Osteoblast (primary cell): ENCODE measurements at places on chromosomes 13 and 19. TPM values are rescaled to one million over a fixed set of nuclear protein-coding genes. Genes with fewer than 3 reads are reported as not detected.

SYNGR4 gene
- total RNA-seq: not detected in 2 replicates

DNA sequence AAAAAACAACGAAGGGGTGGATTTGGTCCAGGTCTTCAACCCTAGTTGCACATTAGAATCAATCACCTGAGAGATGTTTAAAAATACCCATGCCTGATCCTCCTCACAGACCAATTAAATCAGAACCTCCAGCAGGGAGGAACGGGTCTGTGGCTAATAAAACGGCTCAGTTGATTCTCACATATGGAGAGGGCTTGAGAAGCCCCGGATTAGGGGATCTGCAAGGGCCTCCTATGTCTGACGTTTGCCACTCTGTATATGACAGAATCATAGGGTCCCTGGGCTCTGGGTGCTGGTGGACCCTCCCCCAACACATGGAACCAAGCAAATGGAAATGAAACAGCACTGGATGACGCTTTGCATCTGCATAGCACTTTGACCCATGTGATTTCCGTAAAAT, 36.7 kb upstream of the C13orf42 start:
- no peak for DNase-seq

DNA sequence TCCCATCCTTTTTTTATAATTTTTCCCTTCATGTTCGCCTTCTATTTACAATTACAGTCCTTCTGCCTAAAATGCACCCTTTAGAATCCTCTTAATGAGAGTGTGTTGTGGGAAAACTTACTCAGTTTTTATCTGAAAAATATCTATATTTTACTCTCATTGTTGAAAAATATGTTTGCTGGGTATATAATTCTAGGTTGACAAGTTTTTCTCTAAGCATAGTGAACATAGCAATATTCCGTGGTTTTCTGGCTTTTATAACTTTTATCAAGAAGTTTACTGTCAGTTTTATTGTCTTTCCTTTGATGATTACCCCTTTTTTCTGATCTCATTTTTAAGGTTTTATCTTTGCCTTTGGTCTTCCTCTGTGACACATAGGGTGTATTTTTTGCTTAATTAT, 57.3 kb downstream of the UQCRFS1 start:
- DNase-seq: no peak

- DNase-seq: peak; percentile 98
These were observed 3.8 kb downstream of the PPP1R12C start for GRCh38 chr19:55113570-55114039.

GPC6 gene
- total RNA-seq: 77.8 and 98.1 TPM in 2 replicates

GRCh38 chr13:109859216-109859835, 72.9 kb upstream of the IRS2 start:
- peak; percentile 57 for DNase-seq

GRCh38 chr13:21074546-21074945, 13.2 kb upstream of the LATS2 start:
- DNase-seq: no peak

DNA sequence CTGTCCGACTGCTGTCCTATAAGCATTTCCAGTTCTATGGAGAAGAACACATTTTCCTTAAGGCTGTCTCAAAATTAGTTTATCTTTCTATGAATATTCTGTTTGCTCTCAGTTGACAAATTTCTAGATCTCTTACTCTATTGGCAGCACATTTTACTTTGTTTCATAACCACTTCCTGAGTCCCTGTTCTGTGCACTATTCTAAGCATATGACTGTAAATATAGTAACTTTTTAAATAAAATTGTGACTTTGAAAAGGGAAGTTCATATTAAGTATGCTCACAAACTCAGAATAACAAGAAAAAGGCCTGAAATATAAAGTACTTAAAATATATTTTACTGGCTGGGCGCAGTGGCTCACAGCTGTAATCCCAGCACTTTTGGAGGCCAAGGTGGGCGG, 56.5 kb upstream of the HTR2A start:
- DNase-seq: no peak

U2AF1L4 gene
- 5.8 and 8.8 TPM in 2 replicates for total RNA-seq

DNA sequence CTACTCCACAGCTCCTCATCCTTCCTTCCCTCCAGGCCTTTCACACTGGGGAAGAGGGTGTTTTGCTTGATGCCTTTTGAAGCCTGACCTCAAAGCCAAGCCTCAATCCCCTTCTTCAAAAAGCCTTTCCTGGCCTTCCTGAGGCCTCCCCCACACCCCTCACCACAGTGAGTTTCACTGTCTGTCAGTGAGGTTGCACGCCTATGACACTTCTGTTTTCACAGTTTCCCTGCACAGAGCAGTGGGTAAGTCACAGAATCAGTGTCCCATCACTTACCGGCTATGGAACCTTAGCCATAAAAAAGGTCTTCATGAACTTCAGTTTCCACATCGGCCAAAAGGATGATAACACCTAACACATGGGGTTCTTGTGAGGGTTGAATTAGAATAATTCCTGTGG, 371.4 kb downstream of the UQCRFS1 start:
- no peak for DNase-seq

DNA sequence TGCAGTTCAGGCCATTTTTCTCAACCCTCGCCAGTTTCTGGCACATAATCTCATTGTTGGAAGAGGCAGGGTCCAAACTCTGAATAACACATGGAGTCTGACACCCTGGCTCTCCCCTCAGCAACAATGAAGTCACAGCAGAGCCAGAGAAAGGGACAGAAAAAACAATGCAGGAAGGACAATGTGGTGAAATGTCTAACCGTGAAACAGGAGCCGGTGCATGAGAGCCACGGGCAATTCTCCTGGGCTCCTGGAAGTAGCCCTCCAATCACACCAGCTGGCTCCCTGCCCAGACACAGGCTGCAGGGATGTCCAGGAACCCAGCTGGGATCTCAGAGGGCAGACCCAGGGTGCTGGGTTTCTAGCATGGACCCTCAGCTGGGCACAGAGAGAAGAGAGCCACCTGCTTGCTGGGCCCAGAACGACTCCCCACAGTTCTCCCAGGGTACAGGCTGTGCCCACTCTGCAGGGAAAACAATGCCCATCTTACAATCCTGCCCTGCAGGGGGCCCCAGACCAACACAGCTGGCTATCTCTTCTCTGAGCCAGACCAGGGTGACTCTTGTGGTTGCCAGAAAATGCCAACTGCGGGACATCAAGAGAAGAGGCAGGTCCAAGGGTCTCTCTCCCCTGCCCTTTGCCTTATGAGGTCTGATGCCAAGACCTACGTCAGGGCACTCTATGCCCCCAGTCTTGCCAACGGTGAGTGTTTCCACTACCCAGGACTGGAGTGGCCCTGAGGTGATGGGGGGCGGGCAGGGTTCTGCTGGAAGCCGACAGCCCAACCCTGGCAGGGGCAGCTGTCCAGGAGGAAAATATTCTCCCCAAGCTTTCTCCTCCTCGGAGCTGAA, 64.5 kb downstream of the CEBPG start:
- peak; percentile 88 for DNase-seq

ZNF763 gene
- 2.5 and 2.9 TPM in 2 replicates for total RNA-seq

DNA sequence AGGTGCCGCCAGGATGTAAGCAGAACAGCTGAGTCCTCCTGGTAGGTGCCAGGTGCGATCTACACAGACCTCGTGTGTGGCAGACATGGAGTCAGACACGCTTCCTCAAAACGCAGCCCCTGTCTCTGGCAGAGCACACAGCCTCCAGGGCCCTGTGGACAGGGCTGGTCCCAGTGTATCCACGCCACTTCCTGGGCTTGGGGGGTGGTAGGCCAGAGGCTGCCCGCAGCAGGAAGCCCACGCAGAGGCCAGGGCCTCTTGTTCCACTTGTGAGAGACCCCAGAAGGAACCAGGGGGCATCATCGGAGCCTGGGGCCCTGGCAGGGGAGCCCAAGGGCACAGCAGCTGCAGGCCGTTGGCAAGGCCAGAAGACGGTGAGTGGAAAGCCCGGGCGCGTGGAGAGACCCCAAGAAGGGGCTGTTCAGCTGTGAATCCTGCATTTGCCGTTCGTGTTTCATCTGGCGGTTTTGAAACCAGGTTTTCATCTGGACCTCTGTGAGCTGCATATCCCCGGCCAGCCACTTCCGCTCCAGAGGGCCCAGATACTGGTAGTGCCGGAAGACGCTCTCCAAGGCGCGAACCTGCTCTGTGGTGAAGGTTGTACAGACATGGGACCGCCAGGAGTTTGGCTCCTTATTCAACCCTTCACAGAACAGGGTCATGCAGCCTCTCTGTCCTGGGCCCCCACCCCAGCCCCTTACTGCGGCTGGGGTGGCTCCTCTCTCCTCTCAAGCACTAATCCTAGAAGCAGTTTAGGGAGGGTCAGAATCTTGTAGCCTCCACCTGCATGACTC, 25.1 kb upstream of the SLITRK1 start:
- peak; percentile 29 for DNase-seq

GRCh38 chr19:17292301-17293074, 10.7 kb downstream of the ABHD8 start:
- DNase-seq: peak; percentile 100
